ENCODE measurements at places on chromosomes 5 and 9. TPM values are rescaled to one million over a fixed set of nuclear protein-coding genes. Genes with fewer than 3 reads are reported as not detected.

DNA sequence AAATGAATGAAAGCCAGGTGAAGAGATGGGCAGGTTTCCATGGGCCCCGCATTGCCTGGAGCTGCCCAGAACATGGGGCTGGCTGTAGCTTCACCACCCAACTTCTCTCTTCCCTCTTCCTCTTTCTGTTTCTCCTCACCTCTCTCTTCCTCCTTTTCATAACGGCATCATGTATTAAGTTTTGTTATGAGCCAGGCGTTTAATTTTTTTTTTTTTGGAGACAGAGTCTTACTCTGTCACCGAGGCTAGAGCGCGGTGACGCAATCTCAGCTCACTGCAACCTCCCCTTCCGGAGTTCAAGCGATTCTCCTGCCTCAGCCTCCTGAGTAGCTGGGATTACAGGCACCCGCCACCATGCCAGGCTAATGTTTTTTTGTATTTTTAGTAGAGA, 13.0 kb upstream of the SPINK4 start:
- no peak for DNase-seq

- no peak for DNase-seq
These were observed 36.3 kb upstream of the KCNN2 start for GRCh38 chr5:114325541-114325940.

- no peak for DNase-seq
These were observed 597.9 kb upstream of the ADAMTS16 start for GRCh38 chr5:4542145-4542778.

- no peak for DNase-seq
These were observed 1.9 kb upstream of the DAP start for GRCh38 chr5:10762776-10763500.

DNA sequence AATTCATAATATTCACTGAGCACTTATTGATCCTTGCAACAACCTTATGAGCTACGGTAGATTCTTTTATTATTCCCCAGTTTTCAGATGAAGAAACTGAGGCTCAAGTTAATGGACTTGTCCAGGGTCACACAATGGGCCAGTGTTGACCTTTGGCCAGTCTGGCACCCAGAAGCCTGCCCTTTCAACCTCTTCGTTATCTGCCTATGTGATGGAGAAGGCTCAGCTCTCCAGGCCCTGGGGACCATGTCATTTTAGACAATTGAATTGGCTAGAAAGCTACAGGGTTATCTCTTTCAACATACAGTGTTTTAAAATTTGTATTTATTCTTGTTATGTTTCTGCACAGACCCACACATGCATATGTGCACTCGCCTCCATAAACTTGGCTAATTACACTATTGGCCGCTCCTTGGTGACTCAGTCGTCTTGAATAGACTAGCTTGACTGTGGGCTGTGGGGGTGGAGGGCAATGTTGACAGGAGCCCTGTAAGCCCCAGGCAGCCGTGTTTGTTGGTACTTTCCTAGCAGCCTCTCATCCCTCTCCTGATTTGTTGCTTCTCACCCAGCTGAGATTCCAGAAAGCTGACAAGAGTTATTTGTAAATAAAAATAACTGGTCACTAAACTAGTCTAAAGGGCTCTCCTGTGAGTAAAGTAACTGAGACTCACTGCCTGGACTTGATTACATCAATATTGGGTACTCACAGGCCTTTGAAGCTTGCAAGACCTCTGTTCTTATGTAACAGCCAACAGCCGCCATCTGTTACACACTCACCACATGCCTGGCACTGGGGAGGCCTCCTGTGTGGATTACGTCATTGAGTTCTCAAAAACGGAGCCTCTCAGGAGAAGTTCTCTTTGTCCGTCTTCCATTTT, 8.5 kb upstream of the ANGPTL2 start:
- peak; percentile 49 for DNase-seq

DNA sequence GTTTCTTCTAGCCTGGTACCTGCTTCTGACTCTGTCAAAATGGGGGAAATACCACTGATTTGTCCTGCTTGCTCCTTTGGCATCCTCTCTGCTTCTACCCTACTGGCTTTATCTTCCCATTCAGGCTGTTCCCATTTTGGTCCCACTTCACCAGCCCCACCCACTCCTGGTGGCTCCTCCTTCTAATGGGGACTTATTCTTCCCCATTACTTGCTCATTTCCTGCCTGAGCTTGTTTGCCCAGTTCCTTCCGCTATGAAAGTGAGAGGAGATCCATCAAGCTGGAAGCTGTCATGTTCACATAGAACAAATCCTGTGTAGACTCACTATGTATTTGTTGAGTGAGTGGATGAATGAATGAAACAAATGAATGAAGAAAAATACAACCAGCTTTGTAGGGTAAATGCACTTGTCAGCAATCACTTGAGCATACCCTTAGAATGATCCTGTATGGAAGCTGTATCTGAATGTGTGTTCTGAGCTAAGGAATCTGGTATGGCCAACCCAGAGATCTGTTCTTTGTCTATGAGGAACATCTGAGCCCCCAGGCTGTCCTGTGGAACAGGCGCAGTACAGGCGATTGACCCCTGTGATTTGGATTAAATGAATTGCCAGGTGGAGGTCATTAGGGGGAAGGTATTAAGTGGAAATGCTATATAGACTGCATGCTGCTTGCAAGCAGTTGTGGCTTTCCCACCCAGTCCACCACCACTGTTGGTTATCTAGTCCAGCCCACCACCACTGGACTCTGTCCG, 89.5 kb downstream of the APBA1 start:
- no peak for DNase-seq

DNA sequence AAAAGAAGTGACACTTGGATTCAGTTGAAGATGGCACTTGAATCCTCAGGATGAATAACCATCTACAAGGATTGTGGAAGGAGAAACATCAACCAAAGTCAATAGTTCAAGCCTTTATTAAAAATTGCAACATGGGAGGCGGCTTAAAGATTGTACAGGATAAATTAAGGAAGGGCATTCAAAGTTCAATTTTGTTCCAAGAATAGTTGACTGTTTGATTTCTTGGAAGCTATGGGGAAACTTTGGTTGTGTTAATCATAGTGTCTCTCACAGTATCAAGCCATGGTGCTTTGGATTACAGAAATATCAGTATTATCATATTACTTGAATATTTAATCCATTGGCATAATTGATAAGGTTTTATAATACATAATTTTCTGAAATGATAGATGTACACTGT, 1844.3 kb downstream of the MAT2B start:
- no peak for DNase-seq

GRCh38 chr9:13587571-13587970, 308.1 kb upstream of the MPDZ start:
- DNase-seq, result no peak

DNA sequence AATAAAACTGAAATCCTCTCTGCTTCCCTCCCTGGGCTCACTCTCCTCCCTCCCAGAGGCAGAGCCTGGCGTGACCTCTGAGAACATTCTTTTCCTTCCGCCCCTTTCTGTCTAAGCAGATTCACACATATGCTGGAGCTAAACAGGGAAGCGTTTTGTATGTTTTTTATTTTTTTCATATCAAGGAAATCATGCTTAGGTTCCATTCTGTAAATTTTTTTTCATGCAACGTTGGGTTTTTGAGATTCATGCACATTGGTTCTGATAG, 20.2 kb upstream of the BARHL1 start:
- DNase-seq, result no peak

DNA sequence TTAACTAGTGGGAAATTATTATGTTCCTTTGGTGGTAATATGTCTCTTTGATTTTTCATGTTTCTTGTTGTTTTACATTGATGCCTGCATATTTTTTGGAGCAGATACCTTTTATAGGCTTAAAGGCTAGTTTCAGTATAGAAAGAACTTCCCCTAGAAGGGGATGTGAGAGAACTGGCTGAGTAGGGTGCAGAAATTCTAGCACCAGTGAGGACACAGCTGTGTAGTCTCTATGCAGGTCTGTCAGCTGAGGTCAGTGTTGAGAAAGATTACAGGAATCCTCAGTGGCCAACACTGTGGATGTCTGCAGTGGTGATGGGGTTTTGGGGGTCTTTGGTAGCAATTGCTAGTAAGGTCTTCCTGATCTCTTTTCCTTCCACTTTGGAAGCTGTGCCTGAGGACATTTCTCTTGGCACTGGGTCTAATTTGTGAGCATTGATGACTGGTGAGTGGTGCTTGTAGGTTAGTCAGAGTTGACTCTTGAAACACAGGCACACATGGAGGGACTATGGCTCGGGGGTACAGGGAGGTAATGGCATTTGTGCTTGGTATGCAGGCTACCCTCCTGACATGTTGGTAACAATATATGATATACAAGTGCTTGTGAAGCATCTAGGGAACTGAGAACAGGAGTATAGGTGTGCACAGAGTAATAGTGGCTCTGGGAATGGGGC, 221.4 kb downstream of the SPATA31D1 start:
- peak; percentile 27 for DNase-seq

- no peak for DNase-seq
These were observed 19.8 kb downstream of the IL7R start for GRCh38 chr5:35876454-35876853.

DNA sequence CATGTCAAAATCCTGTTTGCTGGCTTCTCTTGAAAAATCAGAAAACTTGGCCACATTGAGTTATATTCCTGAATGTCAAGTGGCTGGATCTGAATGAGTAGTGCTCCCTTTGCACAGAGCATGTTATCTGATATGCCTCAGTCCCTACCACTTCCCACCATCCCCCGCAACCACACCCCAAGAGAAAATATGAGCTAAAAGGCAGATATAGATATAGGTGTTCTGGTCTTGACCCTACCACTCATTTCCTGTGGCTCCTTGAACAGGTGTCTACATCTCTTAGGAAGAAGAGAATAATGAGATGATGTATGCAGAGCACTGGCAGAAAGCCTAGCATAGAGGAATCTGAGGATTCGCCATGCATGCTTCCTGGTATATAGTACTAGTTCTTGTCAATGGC, 6.6 kb upstream of the CYSTM1 start:
- no peak for DNase-seq

- no peak for DNase-seq
These were observed 299.1 kb upstream of the PANK3 start for GRCh38 chr5:168878135-168878745.

DNA sequence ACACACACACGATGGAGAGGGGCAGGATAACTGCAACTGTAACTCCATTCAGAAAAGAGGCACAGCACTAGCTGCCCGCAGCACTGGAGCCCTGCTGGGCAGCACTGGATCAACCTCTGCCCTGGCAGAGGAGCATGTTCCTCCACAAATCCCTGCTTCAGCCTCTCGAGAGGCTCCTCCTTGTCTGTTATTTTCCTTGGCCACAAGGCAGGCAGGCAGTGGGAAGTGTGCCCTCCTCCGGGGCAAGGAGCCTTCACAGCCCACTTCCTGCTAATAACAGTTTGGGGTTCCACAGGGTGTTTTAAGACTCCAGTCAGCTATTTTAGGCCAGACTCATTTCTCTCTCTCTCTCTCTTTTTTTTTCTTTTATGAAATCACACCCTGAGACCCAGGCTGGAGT, 11.8 kb downstream of the FXN start:
- DNase-seq, result no peak

- peak; percentile 39 for DNase-seq
These were observed 23.0 kb downstream of the FRRS1L start for GRCh38 chr9:109143881-109144562.

DNA sequence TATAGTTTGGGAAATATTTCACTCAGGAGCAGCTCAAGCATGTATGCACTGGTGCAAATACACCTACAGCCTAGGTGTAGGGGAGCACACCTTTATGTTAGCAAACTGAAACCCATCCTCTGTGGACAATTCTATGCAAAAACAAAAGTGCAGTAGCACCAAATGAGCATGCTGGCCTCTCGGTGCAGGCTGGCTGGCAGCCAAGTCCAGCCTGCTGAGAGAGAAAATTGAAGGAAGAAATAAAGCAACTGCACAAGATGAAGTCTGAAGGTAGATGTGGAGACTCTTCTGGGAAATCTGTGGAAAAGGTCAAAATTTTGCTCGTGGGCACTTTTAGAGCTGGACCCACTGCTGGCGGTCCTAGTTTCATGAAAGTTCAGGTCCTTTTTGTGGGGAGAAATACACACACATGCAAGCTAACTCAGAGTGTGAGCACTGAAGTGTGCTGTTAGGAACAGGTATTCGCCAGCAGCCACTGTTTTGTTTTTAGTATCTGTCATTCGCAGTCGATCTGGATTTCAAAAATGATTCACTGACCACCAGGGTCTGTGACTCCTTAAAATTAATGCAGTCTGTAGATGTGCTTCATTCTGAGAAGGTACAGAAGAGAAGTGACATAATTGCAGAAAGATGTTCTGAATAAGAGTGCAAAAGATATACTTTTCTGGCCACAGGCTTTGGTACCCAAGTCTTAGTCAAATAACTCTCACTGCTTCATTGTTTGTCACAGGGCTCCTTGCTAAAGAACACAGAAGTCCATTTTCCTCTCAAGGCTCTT, 281.7 kb downstream of the PARP8 start:
- no peak for DNase-seq

DNA sequence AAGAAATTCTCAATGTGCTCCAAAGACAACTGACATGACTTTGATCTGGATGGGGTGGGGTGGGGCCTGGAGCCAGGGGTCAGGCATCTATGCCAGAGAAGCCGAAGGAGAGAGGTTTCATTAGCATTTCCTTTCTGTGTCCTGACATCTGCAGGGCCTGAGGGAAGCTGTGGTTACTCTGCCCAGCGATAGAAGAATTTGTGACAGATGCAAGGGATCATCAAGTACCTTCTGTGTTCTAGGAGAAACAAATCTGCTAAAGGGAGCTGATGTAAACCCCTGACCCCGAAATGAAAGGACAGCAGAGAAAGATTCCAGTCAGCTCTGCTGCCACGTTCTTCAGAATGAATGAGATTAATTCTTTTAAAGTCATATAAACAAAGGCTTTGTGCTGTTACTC, 335.7 kb downstream of the PRELID2 start:
- DNase-seq, result no peak

DNA sequence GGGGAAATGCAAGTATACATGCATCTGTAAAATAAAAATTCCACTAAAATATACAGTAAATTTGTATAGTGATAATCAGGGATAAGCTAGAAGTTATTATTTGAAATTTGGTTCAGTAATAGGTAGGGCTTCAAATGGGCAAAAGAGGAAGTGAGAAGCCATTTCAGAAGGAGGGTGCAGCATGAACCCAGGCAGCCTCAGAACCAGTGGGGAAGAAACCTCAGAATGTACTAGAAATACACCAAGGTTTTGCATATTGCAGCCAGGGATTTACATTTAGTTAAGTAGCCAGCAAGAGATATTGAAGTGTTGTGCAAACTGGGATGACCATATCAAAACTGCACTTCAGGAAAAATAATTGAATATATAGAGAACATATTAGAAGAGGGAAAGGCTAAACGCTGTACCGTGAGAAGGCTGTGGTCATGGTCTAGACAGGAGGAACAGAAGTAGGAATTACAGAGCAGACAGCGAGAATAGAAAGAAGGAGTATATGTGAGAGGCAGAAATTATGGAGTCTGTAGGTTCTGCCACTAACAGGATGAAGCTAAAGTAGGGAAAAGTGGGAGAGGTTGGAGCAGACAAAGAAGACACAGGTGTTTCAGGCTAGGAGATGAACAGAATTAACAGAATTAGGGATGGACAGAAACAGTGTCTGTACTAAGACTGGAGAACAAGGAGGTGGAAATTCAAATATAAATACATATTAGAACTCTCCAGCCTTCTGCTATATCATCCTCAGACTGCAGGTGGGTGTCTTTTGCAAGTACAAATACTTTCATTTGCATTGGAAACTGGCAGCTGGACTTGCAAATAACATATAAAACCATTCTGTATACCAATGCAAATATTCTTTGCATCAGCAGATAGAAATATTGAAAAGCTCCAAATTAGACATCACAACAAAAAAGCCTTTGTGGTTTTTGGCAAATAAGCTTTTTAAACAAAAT, 335.6 kb downstream of the ZNF608 start:
- DNase-seq, result no peak

OR13C2 gene
- polyA plus RNA-seq, result not detected

WNK2 gene
- polyA plus RNA-seq, result not detected

FOXI1 gene
- polyA plus RNA-seq, result not detected

VDAC1 gene
- polyA plus RNA-seq, result 321 TPM

FCN2 gene
- polyA plus RNA-seq, result not detected

INSL6 gene
- not detected for polyA plus RNA-seq

Data from foreskin keratinocyte (primary cell).